ENCODE measurements at places on chromosomes 4 and X. TPM values are rescaled to one million over a fixed set of nuclear protein-coding genes. Genes with fewer than 3 reads are reported as not detected.

The PRKG2 gene
- 15.0 TPM for total RNA-seq

The SNCA gene
- total RNA-seq = 96.4 TPM

The NXF3 gene
- not detected for total RNA-seq

The SCRG1 gene
- 2.8 TPM for total RNA-seq

The AVPR2 gene
- total RNA-seq = not detected

The TCEANC gene
- total RNA-seq = 14.7 TPM

The GLRA3 gene
- 5.0 TPM for total RNA-seq

The ZFYVE28 gene
- total RNA-seq = 3.7 TPM

The GAGE12E gene
- total RNA-seq = not detected

The ZNF630 gene
- 8.4 TPM for total RNA-seq

The PPP2R3B gene
- 15.4 TPM for total RNA-seq

The MAGEA11 gene
- not detected for total RNA-seq

The ETFDH gene
- total RNA-seq = 26.2 TPM

The CFI gene
- total RNA-seq = 3.1 TPM

The DUX4 gene
- total RNA-seq = not detected

The EXOC1L gene
- not detected for total RNA-seq

The GATA1 gene
- total RNA-seq = 0.31 TPM

The CCKAR gene
- not detected for total RNA-seq

The XAGE2 gene
- total RNA-seq = not detected

The NLGN3 gene
- 18.7 TPM for total RNA-seq

The REPS2 gene
- total RNA-seq = 37.7 TPM

The GSTCD gene
- total RNA-seq = 29.5 TPM

The RPL36A gene
- 287 TPM for total RNA-seq

The BTC gene
- total RNA-seq = 0.31 TPM

The AKAP14 gene
- 1.4 TPM for total RNA-seq

The RAB33A gene
- total RNA-seq = 36.5 TPM

The PWWP3B gene
- total RNA-seq = 1.4 TPM

The HSFX2 gene
- total RNA-seq = 2.0 TPM

The INTS6L gene
- 33.1 TPM for total RNA-seq

The SLC9B1 gene
- 10.8 TPM for total RNA-seq

The TEX13B gene
- not detected for total RNA-seq

The EREG gene
- total RNA-seq = under 0.01 TPM

The CLDN22 gene
- total RNA-seq = not detected

The SH3RF1 gene
- total RNA-seq = 8.1 TPM

The CPLX1 gene
- total RNA-seq = 1.6 TPM
